ENCODE measurements at places on chromosomes 7 and 10.

DNA sequence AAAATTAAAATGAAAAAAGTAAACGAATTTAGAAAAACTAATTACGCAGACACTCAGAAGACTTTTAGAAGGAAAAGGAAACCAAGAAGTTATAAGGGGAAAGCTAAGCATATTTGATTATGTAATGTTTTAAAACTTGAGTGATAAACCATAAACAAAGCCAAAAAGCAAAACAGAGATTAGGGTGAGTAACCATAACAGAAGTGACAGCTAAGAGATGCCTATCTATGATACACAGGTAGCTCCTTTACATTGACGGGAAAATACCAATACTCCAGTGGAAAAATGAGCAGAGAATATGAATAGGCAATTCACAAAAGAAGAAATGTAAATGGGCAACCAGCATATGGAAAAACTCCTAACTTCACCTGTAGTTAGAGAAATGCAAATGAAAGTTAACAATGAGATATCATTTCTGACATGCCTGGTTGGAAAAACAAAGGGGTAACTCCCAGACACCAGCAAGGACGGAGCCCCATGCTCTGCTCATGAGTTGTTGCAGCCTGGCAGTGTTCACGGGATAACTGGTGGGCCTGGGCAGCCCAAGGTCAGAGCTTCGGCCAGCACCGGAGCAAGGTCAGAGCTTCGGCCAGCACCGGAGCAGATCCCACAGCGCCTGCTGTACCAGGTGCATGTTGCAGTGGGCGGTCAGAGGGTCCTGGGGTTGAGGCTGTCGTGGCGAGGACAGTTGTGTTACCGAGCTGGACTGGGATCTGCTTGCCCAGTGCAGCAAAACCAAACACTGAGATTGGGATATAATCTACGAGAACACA, 58.9 kb downstream of the ALOX5 start:
- DNase-seq, result no peak

- peak; percentile 18 for DNase-seq
Observed at GRCh38 chr10:6667679-6668270, 87.7 kb upstream of the PRKCQ start.

GRCh38 chr10:66747451-66747850, 178.4 kb upstream of the LRRTM3 start:
- DNase-seq, result no peak

DNA sequence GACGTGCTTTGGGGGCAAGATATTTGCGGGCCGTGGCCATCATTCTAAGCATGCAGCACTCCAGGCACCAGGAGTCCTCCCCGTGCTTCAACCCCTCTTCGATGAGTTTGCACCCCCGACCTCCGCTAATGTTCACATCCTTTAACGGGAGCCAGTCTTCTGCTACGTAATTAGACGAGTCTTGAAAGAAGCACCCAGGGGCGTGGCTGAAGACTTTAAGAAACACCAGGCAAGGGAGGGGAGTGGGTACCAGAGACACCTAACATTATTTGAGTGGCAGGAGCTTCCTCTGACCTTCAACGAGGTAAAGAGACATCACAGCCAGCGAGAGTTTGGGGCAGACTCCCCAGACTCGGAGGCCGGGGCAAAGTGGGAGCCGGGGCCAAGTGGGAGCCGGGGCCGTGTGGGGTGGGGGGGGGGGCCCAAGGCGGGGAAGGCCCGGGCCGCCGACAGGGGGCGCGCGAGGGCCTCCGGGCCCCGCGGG, 31.1 kb upstream of the TOMM7 start:
- DNase-seq, result peak; percentile 45

GRCh38 chr7:122064971-122065370, 79.1 kb downstream of the AASS start:
- no peak for DNase-seq

DNA sequence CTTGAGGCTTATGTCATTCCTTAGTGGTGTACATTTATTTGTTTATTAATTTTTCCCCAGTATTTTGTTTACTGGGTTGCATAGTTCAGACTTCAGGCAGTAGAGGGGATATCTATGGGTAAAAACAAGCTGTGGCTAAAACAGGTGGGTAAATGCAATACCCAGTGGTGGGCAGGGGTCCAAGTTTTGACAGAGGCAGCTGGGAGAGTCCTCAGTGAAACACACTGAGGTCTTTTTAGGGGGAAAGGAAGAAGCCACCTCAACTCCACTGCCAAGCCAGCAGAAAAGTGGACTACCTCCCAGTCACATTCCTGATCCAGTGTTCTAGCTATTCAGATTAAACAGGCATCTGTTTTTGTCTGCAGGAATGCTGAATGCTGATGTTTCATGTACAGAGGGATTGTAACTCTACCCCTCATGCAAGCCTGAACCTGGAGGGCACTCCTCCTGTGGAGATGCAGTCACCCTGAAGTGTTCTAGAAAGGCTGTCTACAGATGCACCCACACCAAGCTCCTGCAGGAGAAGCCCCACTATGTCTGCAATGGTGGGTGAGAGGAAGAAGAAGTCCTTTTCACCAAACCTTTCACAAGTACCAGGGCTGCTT, 757.8 kb downstream of the INHBA start:
- no peak for DNase-seq

All from stimulated activated CD4-positive, alpha-beta T cell treated with anti-CD3 and anti-CD28 coated beads, Interleukin-1b, Interleukin-23, amount 100 ng/mL, for 24 hours (primary cell).